ENCODE measurements at places on chromosomes 2 and 18.
A peak's percentile ranks its signal among the peaks of the same experiment; 100 is the strongest.

DNA sequence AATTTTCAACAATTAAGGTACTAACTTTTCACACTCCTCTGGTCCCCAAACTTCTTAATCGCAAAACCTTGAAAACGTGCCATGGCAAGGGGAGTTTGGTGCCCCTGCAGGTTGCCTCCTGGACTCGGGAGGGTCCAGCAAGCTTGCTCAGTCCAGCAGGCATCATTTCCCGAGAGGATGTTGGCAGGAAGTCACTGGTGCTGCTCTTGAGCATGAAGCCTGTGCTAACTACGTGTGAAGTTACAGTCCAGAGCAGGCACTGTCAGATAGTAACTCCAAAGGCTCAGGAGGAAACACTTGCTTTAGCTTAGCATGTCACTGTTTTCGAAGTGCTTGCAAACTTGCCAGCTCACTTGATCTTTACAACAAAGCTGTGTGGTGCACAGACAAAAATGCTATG, 215.4 kb downstream of the MYCN start:
- no peaks in the 10 kb centered on the region for H3K36me3 ChIP-seq
- no peaks in the 10 kb centered on the region for H3K27me3 ChIP-seq
- no peak overlapping the region for H3K4me3 ChIP-seq
- no peak for DNase-seq
- H3K4me1 ChIP-seq, result no peaks in the 10 kb centered on the region
- no peak overlapping the region for H3K27ac ChIP-seq

DNA sequence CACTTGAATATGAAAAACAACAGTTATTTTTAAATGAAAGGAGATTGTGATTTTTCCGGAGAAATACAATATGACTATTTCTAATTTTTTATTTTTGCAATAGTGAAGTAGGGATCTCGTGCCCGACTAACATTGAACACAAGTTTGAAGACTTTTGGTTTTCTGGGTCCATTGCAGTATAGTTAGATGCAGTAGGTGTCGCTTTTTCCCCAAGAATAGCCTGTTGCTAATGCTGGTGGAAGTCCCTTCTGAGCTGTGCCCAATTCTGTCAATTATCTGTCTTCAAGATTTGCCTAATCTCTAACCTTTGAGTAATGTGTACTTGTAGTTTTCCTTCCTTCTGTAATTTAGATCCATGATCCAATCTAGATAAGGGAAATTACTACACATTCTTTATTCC, 36.5 kb downstream of the SEMA4F start:
- no peaks in the 10 kb centered on the region for H3K36me3 ChIP-seq
- H3K4me3 ChIP-seq, result no peak overlapping the region
- H3K27me3 ChIP-seq, result peaks cover 2% of the 10 kb centered on the region
- DNase-seq, result peak; percentile 6

GRCh38 chr2:100544911-100545596, 17.7 kb upstream of the PDCL3 start:
- no peaks in the 10 kb centered on the region for H3K36me3 ChIP-seq
- H3K4me1 ChIP-seq, result no peaks in the 10 kb centered on the region
- no peak overlapping the region for H3K4me3 ChIP-seq
- no peak for DNase-seq
- no peaks in the 10 kb centered on the region for H3K27me3 ChIP-seq

GRCh38 chr2:173159791-173160463, 84.3 kb downstream of the MAP3K20 start:
- no peak overlapping the region for H3K27ac ChIP-seq
- no peaks in the 10 kb centered on the region for H3K36me3 ChIP-seq
- no peaks in the 10 kb centered on the region for H3K4me1 ChIP-seq
- H3K27me3 ChIP-seq, result no peaks in the 10 kb centered on the region
- DNase-seq, result no peak

GRCh38 chr2:31011587-31011986, 126.7 kb downstream of the GALNT14 start:
- no peak overlapping the region for H3K4me3 ChIP-seq
- H3K36me3 ChIP-seq, result no peaks in the 10 kb centered on the region
- H3K27ac ChIP-seq, result no peak overlapping the region
- no peaks in the 10 kb centered on the region for H3K4me1 ChIP-seq

- H3K4me1 ChIP-seq, result no peaks in the 10 kb centered on the region
- no peak overlapping the region for H3K27ac ChIP-seq
- no peaks in the 10 kb centered on the region for H3K27me3 ChIP-seq
- no peak for DNase-seq
Measured at GRCh38 chr2:56450047-56450446, 266.3 kb downstream of the CCDC85A start.

GRCh38 chr2:48272199-48272598, 257.8 kb upstream of the STON1 start:
- no peak overlapping the region for H3K27ac ChIP-seq
- no peak overlapping the region for H3K4me3 ChIP-seq
- no peaks in the 10 kb centered on the region for H3K36me3 ChIP-seq
- no peaks in the 10 kb centered on the region for H3K4me1 ChIP-seq
- H3K27me3 ChIP-seq, result no peaks in the 10 kb centered on the region

GRCh38 chr2:10266133-10266620, 36.5 kb upstream of the HPCAL1 start:
- no peaks in the 10 kb centered on the region for H3K27me3 ChIP-seq
- no peak for DNase-seq
- H3K4me3 ChIP-seq, result no peak overlapping the region
- no peaks in the 10 kb centered on the region for H3K36me3 ChIP-seq
- peaks cover 9% of the 10 kb centered on the region for H3K4me1 ChIP-seq

GRCh38 chr2:56012221-56012765, 88.7 kb upstream of the EFEMP1 start:
- no peak overlapping the region for H3K4me3 ChIP-seq
- no peak overlapping the region for H3K27ac ChIP-seq
- H3K27me3 ChIP-seq, result no peaks in the 10 kb centered on the region
- no peak for DNase-seq
- no peaks in the 10 kb centered on the region for H3K36me3 ChIP-seq

DNA sequence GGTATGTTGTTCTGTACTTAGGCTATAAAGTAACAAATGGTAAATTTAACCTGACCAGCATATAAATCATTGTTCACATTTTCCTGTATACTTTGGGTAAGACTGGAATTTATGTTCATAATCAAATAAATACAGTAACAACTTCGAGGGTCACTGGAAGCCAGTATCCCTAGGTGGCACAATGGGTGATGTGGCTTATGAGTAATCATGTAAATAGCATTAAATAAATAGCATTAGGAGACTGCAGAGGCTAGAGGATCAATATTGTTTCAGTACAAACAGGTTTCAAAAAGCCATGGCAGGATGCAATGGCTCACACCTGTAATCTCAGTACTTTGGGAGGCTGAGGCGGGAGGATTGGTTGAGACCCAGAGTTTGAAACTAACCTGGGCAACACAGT, 690.6 kb downstream of the SLC4A3 start:
- no peaks in the 10 kb centered on the region for H3K4me1 ChIP-seq
- H3K4me3 ChIP-seq, result no peak overlapping the region
- no peak for DNase-seq
- no peak overlapping the region for H3K27ac ChIP-seq
- no peaks in the 10 kb centered on the region for H3K27me3 ChIP-seq
- no peaks in the 10 kb centered on the region for H3K36me3 ChIP-seq

GRCh38 chr2:225458431-225459117, 59.1 kb downstream of the NYAP2 start:
- no peak overlapping the region for H3K27ac ChIP-seq
- H3K36me3 ChIP-seq, result no peaks in the 10 kb centered on the region
- DNase-seq, result no peak
- H3K4me3 ChIP-seq, result no peak overlapping the region
- H3K27me3 ChIP-seq, result peaks cover 2% of the 10 kb centered on the region

- no peak for DNase-seq
- no peaks in the 10 kb centered on the region for H3K4me1 ChIP-seq
- no peak overlapping the region for H3K27ac ChIP-seq
- H3K27me3 ChIP-seq, result no peaks in the 10 kb centered on the region
Measured at GRCh38 chr2:199775267-199775666, 75.7 kb downstream of the FTCDNL1 start.

DNA sequence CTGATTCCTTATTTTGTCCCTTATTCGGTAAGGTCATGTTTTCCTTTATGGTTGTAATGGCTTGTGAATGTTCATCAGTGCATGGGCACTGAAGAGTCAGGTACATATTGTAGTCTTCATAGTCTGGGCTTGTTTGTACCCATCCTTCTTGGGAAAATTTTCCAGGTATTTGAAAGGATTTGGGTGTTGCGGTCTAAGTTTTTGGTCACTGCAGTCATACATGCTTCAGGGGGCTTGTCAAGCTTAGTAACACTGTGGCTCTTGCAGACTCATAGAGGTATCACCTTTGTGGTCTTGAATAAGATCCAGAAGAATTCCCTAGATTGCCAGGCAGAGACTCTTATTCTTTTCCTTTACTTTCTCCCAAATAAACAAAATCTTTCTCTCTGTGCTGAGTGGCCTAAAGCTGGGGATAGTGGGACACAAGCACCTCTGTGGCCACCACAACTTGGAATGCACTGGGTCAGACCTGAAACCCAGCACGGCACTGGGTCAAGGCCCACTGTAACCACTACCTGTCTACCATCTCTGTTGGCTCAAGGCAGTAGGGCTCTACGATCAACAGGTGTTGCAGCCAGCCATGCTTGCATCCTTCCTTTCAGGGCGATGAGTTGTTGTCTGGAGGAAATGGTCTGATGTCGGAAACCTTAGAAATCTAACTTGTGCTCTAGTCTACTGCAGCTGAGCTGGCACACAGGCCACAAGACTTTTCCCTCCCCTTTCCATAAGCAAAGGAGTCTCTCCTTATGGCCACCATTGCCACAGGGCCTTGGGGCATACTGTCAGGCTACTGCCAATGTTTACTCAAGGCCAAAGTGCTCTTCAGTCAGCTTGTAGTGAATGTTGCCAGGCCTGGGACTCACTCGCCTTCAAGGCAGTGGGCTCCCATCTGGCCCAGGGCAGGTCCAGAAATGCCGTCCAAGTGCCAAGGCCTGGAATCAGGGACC, 21.5 kb downstream of the IL1RN start:
- peaks cover 7% of the 10 kb centered on the region for H3K4me1 ChIP-seq
- no peak for DNase-seq
- no peaks in the 10 kb centered on the region for H3K36me3 ChIP-seq
- no peak overlapping the region for H3K27ac ChIP-seq

DNA sequence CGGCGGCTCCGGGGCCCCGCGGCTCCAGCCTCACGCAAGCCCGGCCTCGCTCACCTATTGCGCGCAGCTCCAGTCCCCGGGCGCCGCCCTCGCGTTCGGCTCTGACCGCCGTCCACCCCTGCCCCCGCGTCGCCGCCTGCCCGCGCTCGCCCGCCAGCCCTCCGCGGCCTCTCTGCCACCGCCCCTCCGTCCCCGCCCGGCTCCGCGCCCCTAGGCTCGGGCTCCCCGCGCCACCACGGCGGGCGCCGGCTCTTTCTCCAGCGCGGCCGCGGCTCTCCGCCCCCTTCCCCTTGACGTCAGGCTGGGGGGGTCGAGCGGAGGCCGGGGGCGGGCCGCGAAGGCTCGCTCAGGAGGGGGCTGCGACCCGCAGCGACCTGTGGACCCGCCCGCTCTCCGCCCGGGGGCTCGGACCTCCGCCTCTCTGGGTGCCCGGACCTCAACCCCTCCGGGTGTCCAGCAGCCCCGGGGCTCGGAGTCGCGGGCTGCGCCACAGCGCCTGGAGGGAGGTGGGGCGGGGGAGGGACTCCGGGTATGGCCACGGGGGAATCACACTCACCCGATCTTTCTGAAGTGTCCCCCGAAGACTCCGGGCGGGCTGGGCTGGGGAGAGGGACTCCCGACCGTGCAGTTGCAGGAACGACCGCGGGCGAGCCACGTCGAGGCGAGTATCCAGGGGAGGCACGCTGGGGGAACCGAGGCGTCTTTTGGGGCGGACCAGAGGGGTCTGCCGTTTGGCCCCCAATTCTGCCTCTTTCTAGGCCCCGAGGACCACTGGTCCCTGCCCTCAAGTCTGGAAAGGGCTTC, at the start of gene SEMA4C:
TSS of gene SEMA4C (minus strand) at position 259 of the 804 bp plus-strand sequence. CDS start 2,194 bp downstream, outside the sequence.
- peak; percentile 53 for DNase-seq
- peaks cover 2% of the 10 kb centered on the region for H3K36me3 ChIP-seq
- peak within 1 kb of the TSS; percentile 75 for H3K4me3 ChIP-seq
- H3K4me1 ChIP-seq, result peaks cover 56% of the 10 kb centered on the region

DNA sequence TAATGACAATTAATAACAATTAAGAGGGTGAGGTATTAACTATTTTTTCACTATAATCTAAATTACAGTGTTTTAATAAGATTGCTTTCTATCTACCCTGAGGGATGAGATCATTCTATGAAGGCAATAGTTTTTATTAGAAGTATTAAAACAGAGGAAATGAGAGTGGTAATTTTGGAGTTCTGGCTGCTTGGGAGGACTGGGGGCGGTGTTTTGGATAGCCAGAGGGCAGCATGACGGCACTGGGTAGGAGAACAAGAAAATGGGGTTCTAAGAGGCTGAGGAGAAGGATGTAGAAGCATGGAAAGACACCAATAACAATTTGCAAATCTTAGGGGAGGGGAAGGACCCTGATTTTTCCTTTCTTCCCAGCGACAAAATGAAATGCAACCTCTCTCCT, 5.1 kb upstream of the DNAJC5G start:
- no peaks in the 10 kb centered on the region for H3K4me1 ChIP-seq
- no peak for DNase-seq

- H3K4me3 ChIP-seq, result no peak overlapping the region
- H3K36me3 ChIP-seq, result peaks cover 16% of the 10 kb centered on the region
- DNase-seq, result no peak
- H3K4me1 ChIP-seq, result no peaks in the 10 kb centered on the region
Measured at GRCh38 chr2:159737292-159737916, 25.1 kb downstream of the MARCHF7 start.

GRCh38 chr18:30944773-30945417, 97.6 kb downstream of the DSC3 start:
- no peaks in the 10 kb centered on the region for H3K4me1 ChIP-seq
- DNase-seq, result no peak
- no peaks in the 10 kb centered on the region for H3K36me3 ChIP-seq
- H3K27me3 ChIP-seq, result no peaks in the 10 kb centered on the region
- H3K4me3 ChIP-seq, result no peak overlapping the region

DNA sequence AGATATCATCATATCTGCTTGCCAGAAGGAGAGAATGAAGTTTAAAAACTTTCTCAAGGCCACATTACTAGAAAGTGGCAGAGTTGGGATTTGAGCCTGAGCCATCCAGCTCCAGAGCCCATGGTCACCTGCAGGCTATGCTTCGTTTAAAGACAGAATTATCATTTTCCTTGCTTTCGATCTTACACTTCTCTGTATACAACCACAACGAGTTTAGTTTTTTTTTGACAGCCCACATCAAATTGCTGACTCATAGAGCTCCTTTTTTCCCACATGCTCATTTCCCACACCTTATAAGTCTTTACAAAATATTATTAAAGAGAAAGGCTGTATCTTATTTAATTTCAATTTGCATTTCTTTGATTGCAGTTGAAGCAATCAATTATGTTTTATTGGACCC, 6.5 kb downstream of the PLEK start:
- no peaks in the 10 kb centered on the region for H3K36me3 ChIP-seq
- H3K27ac ChIP-seq, result peak overlapping the region; percentile 44
- no peak overlapping the region for H3K4me3 ChIP-seq
- H3K4me1 ChIP-seq, result peaks cover 21% of the 10 kb centered on the region
- no peaks in the 10 kb centered on the region for H3K27me3 ChIP-seq

DNA sequence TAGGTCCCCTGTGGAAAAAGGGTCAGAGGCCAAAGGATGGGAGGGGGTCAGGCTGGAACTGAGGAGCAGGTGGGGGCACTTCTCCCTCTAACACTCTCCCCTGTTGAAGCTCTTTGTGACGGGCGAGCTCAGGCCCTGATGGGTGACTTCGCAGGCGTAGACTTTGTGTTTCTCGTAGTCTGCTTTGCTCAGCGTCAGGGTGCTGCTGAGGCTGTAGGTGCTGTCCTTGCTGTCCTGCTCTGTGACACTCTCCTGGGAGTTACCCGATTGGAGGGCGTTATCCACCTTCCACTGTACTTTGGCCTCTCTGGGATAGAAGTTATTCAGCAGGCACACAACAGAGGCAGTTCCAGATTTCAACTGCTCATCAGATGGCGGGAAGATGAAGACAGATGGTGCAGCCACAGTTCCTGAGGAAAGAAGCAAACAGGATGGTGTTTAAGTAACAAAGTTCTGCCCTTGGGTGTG, 165.8 kb downstream of the RPIA start:
- H3K36me3 ChIP-seq, result no peaks in the 10 kb centered on the region
- H3K4me3 ChIP-seq, result no peak overlapping the region
- no peak for DNase-seq
- H3K27ac ChIP-seq, result no peak overlapping the region
- no peaks in the 10 kb centered on the region for H3K4me1 ChIP-seq
